ENCODE measurements at places on chromosomes 7 and 10.

DNA sequence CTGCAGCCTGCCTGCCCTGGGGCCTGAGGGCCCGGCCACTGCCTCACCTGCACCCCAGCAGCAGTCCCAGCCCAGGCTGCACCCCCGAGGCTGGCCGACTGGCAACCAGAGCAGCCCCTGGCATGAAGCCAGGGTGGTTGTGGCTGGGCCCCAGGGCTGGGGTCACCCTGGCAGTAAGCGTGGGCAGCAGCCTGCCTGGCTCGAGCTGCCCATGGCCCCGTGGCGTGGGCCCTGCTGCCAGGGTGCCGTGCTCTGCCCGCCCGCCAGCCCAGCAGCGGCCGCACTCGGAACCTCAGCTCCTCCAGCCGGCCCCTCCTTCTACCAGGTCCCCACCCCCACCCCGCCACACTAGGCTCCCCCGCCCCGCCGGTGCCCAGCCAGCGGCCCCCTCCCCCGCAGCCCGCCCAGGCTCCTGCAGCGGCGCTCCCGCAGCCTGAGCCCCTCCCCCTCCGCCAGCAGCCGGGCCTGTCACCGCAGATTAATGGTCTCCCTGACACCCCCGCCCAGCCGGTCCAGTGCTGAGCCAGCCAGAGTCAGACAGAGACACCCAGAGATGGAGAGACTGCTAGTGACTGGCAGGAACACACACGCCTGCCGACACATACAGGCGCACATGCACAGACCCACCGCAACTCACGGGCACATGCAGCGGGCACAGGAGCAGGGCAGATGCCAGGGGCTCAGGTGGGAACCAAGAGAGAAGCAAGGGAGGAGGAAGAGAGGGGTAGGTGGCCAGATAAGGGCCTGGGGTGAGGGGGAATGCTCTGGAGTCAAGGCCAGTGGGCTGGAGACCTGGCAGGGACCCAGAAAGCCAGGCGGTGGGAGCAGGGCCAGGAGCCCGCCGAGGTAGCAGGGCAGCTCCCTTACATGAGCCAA is 22.4 kb downstream of the KCNH2 start:
- no peak for DNase-seq

DNA sequence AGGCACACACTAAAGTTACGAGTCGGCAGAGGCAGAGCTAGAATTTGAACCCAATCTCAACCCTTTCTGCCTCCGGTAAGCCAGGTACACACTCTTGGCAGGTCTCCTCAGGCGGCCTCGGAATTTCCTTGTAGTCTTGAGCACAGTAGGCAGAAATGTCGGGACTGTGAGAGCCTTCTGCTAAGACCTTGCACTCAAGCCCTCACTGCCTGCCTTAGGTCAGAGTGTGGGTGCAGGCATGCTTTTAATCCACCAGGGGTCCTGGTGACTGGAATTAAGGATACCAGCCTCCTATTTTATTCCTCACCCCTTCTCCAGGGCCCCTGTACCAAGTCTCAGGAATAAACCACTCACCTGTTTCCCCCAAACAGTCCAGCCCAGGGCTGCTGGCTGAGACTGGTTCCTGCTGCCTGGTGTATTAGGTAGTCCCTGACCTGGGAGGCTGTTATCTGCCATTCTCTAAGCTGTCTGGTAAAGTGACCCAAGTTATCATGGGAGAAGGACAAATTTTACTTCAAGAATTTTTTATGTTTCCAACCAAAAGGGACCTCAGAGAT is 855 bp downstream of the ATP6V1F start:
- DNase-seq, result no peak

DNA sequence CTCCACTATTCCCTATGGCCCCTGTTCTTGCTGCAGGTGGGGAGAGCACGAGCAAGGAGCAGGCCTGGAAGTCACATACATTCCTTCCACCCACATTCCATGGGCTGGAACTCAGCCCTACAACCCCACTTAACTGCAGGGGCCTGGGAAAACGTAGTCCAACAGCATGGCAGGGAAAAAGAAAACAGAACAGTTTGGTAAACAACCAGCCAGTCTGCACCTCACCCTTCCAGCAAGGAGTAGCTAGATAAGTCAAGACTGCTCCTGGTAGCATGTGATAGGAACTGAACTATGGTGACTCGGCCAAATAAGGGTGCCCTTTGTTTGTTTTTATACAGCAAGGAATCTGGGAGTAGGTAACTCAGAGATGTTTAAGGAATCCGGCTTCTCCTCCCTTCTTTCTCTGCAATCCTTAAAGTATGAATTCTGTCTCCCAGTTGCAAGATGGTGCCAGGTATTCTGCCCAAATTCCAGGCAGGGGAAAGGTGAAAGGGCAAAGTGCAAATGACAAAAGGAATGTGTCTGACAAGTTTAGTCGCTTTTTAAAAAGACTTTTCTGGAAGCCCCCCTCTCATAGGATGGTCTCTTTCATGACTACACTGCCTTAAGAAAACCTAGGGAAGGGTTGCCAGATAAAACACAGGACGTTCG is 311.7 kb upstream of the NEBL start:
- no peak for DNase-seq

DNA sequence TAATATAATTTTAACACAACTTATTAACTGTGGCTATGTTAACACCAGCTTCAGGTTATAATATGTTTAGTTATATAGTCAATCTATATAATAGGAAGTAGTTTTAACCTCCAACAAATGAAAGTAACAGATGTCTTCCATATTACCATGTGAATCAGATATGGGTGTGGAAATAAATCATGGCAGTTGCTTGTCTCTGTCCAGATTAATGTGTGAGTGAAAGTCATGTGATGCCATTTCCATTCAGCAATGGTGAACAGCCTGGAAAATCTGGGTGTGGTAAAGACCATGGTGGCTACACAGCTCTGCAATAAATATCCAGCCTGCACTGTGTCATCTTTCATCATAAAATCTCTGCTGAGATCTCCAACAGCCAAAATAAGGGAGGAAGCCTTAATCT is 27.8 kb downstream of the HEPACAM2 start:
- DNase-seq, result no peak

GRCh38 chr10:25758041-25758457 is 176.0 kb upstream of the MYO3A start:
- DNase-seq, result no peak

- DNase-seq, result no peak
Observed at GRCh38 chr10:97647556-97647955, 7.1 kb downstream of the PI4K2A start.

GRCh38 chr7:151857866-151858450 is 19.0 kb downstream of the PRKAG2 start:
- DNase-seq, result no peak

- DNase-seq, result no peak
Observed at GRCh38 chr10:59391060-59391459, 28.7 kb upstream of the FAM13C start.
